ENCODE measurements at places on chromosomes 6 and 20. TPM values are rescaled to one million over a fixed set of nuclear protein-coding genes. Genes with fewer than 3 reads are reported as not detected.

- no peak for DNase-seq
Observed at GRCh38 chr6:140486450-140487361, 1112.3 kb upstream of the CITED2 start.

DNA sequence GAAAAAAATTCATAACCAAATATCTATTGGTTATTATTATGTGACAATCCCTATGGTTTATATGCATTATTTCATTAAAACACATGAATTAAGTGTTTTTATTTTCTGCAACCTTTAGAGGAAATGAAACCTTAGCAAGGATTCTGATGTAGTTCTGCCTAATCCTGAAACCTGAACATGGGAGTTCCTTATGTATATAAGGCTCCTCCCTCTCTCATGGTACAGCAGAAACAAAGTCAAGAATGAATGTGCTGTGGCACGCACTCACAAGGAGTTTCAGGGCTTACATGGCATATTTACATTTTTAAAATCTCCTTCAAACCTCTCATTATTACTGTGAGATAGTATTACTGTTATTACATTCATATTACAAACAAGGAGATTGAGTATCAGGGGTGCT, 426.4 kb upstream of the CITED2 start:
- no peak for DNase-seq

C20orf204 gene
- 0.75 TPM for polyA plus RNA-seq

DEFB114 gene
- not detected for polyA plus RNA-seq

GRCh38 chr20:5877128-5877527, 73.2 kb downstream of the TRMT6 start:
- DNase-seq: no peak

MYMX gene
- polyA plus RNA-seq: 2.2 TPM

DNA sequence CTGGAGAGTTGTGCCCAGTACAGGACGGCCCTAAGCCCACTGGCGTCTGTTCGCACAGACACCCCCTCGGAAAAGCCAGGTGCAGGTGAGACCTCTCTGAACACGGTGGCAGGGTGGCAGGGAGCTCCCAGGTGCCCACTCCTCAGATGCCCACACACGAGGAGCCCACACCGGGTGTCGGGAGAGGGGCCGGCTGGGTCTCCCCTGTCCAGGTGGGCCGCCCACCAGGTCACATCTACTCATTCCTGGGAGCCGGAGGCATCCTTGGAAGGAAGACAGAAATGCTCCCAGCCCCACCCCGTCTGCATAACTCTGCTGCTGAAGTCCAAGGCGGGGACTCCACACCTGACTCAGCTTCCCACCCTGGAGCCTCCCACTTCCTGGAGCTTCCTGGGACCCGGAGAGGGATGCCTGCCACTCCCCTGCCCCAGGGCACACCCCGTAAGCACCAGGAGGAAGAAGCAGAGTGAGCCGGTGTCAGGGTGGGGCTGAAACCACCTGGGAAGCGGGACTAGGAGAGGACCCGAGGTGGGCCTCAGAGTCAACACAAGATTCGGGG, 2.5 kb downstream of the SRMS start:
- no peak for DNase-seq

TBCC gene
- polyA plus RNA-seq: 17.6 TPM

DNA sequence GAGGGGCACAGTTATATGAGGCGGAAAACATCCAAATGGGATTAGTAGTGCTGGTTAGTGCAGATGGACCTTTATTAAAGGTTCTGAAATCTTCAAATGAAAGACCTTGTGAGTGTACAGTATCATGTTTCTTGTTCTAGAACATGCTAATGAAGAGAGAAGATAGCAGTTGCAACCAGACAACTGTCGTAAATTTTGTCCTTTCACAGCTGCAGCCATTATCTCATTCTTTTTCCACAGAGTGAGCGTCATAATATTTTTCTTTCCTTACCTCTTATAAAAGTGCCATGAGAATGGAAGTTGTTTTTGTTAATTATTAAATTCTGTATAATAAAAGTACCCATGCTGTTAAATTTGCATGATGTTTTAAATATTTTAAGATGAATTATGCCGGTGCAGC, 4.4 kb upstream of the C6orf163 start:
- DNase-seq: no peak

DNA sequence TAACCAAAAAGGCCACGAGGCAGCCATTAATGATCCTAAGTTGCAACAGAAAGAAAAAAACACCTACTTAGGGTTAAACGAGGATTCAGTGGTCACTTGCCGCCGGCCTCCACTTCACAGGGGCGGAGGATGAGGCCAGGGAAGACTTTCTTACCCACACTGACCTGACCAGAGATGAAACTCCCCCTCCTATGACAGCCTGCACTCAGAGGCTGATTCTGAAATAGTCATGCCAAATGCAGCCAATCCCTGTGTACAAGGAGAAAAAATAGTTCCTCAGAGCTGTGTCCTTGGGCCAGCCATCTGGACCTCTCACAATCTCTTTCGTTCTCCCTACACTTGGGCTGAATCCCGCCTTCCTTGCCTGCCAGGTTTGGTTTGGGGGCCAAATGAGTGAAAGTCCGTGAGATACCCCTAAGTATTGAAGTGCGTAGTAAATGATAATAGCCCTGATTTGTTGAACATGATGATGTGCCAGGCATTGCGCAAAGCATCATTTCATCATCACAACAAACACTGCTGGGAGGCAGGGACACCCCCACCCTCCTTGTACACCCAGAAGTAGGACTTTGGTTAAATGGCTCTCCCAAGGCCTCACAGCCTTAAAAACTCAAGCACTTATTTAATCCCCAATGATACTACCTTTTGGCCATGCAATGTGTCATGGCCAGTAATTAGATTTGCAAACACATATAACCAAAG, 3.2 kb upstream of the IRF4 start:
- DNase-seq: no peak

RCAN2 gene
- 37.4 TPM for polyA plus RNA-seq

DNA sequence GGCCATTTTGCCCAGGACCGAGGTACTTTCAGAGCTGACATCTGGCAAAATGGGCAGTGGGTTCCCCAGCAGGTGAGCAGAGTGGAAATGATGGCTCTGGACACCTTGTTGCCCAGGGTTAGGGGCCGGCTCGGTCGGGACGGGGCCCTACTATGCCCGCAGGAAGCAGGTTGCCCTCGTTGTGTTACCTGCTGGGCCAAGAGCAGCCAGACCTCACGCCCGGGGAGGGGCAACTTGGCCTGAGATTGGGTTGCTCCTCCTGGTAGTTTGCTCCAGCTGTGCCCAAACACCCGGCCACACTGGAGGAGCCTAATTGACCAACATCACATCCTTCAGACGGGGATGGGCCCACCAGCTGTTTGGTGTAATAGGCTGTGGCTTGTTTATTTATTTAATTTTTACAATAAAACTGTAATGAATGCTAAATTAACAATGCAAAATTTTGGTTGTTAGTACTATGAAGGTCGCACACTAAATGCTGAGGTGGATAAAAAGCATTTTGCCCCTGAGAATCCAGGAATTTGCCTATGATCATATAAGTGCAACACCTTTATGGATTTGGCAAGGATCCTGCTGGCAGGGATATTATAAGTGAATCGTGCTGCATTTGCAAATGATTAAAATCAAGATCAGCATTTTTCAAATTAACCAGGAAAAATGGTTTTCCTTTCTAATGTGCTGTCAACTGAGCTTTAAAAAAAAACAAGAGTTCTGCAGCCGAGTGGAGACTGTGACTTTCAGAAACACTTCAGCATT, 26.6 kb upstream of the PCMTD2 start:
- DNase-seq: no peak

DNA sequence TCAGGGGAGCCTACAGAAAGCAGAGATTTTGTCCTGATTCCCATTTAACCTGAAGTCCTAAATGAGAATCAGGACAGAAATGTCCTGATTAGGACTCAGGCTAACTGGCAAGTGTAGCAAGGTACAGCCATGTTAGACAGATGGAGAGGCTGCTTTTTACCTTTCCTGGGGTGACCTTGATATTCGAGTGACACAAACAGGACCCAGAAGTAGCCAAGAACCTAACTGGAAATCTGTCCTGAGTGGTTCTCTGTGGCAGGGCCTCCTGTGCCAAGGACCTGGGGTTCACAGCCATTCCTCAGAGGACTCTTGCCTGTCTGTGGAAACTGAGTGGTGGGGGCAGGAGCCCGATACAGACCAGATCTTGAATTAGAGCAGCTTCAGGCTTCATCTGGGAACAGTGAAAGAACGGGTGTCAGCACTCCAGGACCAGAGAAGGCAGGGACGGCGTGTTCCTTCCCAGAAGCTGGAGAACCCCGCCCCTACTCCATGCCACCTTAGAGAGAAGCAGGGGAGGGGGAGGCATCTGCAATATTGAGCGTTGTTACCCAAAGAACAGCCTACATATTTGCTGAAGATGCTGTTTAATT, 4.3 kb upstream of the FUCA2 start:
- DNase-seq: no peak

DNA sequence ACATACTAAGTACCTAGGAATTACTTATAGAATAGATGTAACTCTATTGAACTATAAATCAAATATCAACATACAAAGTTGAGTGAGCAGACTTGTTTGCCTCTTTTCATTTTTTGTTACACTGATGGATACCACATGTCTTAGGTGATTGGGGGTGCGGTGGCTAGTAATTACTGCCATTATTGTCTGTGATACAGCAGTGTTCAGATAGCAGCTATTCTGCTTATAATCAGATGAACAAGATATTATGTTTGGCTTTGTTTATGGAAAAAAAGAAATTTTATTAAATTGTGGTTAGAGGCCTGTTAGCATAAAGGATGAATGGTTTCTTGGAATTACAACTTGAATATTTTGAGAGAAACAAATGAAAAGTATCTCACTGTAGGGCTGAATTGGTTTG, 55.9 kb downstream of the KCNQ5 start:
- DNase-seq: no peak

- DNase-seq: no peak
Observed at GRCh38 chr20:38197217-38197616, 32.1 kb upstream of the TGM2 start.

- DNase-seq: no peak
Observed at GRCh38 chr6:25441663-25442270, 162.6 kb downstream of the CARMIL1 start.

LY6G5B gene
- 2.5 TPM for polyA plus RNA-seq

GRCh38 chr6:87742106-87742505, 40.1 kb upstream of the AKIRIN2 start:
- DNase-seq: no peak

- DNase-seq: no peak
Observed at GRCh38 chr6:47245745-47246371, 63.8 kb downstream of the TNFRSF21 start.

YWHAB gene
- 156 TPM for polyA plus RNA-seq

OR2H1 gene
- polyA plus RNA-seq: not detected

GRCh38 chr6:36297051-36297450, 27.2 kb downstream of the PNPLA1 start:
- no peak for DNase-seq

GRCh38 chr20:49747707-49748524, 34.2 kb upstream of the B4GALT5 start:
- DNase-seq: peak; percentile 90

BFSP1 gene
- 2.1 TPM for polyA plus RNA-seq

- no peak for DNase-seq
Observed at GRCh38 chr6:227074-227782, 65.1 kb upstream of the DUSP22 start.

DNA sequence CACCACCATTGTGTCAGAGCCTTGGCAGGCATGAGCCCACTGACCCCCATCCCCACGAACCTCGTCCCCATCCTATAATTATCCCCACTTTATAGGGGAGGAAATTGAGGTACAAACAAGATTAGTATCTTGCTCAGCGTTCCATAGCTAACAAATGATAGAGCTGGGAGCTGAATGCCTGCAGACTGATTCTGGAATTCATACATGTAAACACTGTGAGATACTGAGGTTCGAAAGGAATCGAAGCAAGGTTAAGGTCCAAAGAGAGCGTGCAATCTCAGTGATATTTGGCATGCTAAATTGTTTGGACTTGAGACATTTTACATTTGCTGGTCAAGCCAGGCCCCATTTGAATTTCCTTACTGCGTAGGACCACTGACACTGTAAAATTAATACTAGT, 746.6 kb downstream of the COL12A1 start:
- DNase-seq: no peak

DNA sequence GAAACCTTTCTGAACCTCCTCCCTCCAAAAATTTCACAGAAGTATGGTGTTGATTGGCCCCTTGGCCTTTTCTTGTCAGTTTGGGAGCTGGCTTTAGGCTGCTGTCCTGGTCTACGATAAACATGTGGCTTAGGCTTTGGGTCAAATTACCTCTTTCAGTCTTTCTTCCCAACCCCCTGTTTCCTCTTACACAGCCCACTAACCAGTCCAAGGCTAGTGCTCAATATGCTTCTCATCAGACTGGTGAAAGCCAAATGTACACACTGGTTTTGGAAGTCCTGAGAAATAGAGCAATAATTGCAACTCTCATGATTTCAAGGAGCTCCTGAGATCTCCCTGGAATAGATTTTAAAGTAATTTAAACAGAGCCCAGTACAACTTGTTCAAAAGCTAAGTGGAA, 933.7 kb upstream of the GJE1 start:
- DNase-seq: no peak

- peak; percentile 62 for DNase-seq
Observed at GRCh38 chr20:38353316-38353715, 7.0 kb downstream of the LBP start.

GRCh38 chr6:90290811-90291420, 5.7 kb downstream of the BACH2 start:
- no peak for DNase-seq

- DNase-seq: no peak
Observed at GRCh38 chr6:13989496-13990144, 64.9 kb downstream of the RNF182 start.

WFDC12 gene
- not detected for polyA plus RNA-seq

TPD52L1 gene
- polyA plus RNA-seq: 91.1 TPM

CHRNA4 gene
- polyA plus RNA-seq: 0.67 TPM

GRCh38 chr6:54097753-54098152, 13.5 kb upstream of the MLIP start:
- DNase-seq: no peak

TMEM63B gene
- 18.2 TPM for polyA plus RNA-seq

- DNase-seq: no peak
Observed at GRCh38 chr6:134734312-134734869, 215.5 kb downstream of the ALDH8A1 start.

GRCh38 chr6:155519176-155519738, 63.6 kb upstream of the NOX3 start:
- DNase-seq: no peak

GRCh38 chr6:93728150-93728549, 308.8 kb upstream of the EPHA7 start:
- no peak for DNase-seq

HLA-DQB2 gene
- polyA plus RNA-seq: 1.7 TPM

GRCh38 chr20:20955892-20956291, 150.3 kb downstream of the LINC00237 start:
- no peak for DNase-seq

GRCh38 chr20:57451795-57452661, 60.8 kb downstream of the RBM38 start:
- DNase-seq: no peak

HLA-DPA1 gene
- polyA plus RNA-seq: 154 TPM
